Activated CD4-positive, alpha-beta memory T cell treated with anti-CD3 and anti-CD28 coated beads, Interleukin-2, amount 10 ng/mL, durations not matched to agents 7 days and 5 days (primary cell): ENCODE measurements at places on chromosomes 6 and 20. TPM values are rescaled to one million over a fixed set of nuclear protein-coding genes. Genes with fewer than 3 reads are reported as not detected.

Gene UBE2V1
- 154 TPM for total RNA-seq

Gene SPATA25
- 0.30 TPM for total RNA-seq

Gene STX11
- total RNA-seq = 23.8 TPM

Gene SCGN
- total RNA-seq = not detected

Gene HLA-DRB1
- 155 TPM for total RNA-seq

Gene SPINT3
- total RNA-seq = not detected

Gene SLC2A10
- not detected for total RNA-seq

Gene DLL1
- 0.20 TPM for total RNA-seq

Gene LAMA4
- total RNA-seq = not detected

Gene LRRC1
- 4.0 TPM for total RNA-seq

Gene ARMH2
- 1.5 TPM for total RNA-seq

Gene ADAM33
- not detected for total RNA-seq

Gene PLTP
- 3.1 TPM for total RNA-seq

Gene TPX2
- 137 TPM for total RNA-seq

Gene FAXC
- 0.23 TPM for total RNA-seq

Gene CDSN
- total RNA-seq = not detected

Gene MUC21
- total RNA-seq = not detected

Gene EYS
- not detected for total RNA-seq

Gene KIAA1755
- not detected for total RNA-seq

Gene ABCC10
- total RNA-seq = 46.8 TPM

Gene DDX43
- 0.80 TPM for total RNA-seq
